ENCODE measurements at places on chromosomes 5 and 9.

DNA sequence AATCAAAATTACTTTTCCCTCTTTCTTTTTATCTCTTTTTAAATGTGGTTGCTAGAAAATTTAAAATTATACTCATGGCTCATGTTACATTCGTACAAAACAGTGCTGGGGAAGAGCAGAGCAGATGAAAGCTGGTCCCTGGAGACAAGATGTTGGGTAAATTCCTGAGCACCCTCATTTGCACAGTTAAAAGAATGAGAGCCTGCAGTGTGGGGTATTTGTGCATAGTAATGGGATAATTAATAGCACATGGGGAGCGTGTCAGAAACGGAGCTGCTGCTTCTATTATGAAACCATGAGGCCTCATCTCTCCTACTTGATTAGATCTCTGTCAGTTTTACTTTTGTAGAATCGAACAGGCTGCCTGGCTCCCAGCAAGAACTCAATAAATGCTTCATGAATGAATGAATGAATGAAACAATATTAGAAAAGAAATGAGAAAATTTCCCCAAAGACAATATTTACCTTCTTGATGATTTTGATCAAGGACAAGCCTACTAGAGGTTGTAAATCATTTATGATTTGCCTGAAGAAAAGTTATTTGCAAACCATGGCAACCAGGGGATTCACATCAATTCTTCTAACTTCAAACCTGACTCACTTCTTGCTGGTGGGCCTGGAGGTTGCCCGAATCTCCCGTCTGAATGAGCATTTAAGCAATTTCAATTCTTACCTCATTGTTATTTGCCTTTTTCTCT is 177.2 kb upstream of the TUT7 start:
- DNase-seq = no peak

DNA sequence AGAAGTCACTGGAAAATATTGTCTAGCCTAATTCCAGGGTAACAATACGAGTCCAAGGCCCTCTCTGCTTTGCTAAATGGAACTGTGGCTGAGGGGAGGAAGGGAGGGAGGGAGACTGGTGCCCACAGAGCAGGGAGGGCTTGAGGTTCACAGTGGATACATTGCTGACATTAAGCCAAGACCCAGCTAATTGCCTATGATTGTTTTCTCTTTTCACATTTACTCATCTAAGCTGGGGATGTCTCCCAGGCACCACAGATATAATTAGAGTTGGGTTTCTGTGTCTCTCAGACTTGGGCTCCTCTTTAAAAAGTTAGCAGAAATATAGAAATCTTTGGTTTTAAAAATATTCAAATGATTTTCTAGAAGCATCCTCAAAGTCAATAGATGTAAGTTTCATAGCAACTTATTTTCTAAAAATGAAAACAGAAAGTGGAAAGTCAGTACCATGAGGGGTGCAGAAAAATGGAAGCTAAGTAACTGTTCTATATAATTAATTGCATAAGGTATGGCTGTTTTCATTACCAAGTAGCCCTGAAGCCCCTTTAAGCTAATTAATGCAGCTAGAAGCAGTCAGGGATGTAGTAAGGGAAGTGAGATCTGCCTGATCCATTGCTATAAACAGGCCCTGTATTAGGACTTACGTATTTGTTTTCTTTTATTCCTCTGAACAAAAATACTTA is 259.8 kb downstream of the NDUFS4 start:
- no peak for DNase-seq

DNA sequence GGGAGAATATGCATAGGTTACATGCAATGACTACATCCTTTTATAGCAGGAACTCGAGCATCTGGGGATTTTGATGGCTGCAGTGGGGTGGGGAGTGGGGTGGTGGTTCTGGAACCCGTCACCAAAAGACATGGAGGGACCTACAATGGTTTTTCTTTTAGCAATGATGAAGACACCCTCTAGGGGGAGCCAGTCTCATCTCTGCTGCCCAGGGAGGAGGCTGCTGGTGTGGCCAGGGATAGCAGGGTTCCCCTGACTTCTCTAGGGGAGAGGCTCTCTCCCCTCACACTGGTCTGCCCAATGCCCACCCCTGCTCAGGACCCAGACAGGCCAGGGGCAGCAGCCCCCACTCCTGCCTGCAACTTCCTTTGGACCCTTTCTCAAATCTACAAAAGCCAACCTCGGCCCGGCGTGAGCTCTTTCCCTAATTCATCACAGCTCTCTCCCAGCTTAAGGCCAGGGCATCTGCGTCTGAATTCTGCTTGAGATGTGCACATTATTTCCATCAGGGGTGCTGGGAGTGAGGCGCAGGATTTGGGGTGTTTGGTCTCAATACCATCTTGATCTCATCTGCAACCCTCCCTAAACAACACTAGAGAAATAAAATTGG is 73.6 kb upstream of the RETREG1 start:
- no peak for DNase-seq

DNA sequence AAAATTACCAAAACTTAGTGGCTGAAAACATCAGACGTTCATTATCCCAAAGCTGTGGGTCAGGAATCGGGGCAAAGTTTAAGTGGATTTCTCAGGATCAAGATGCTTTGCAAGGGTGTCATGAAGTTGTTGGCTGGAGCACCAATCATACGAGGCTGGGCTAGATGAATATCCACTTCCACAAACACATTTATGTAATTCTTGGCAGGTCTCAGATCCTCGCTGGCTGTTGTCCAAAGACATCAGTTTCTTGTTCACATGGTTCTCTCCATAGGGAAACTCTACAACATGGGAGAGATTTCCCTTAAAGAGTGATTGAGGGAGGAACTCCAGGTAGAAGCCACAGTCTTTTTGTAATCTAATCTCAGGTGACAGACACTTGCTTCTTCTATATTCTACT is 20.2 kb upstream of the CCDC192 start:
- no peak for DNase-seq

DNA sequence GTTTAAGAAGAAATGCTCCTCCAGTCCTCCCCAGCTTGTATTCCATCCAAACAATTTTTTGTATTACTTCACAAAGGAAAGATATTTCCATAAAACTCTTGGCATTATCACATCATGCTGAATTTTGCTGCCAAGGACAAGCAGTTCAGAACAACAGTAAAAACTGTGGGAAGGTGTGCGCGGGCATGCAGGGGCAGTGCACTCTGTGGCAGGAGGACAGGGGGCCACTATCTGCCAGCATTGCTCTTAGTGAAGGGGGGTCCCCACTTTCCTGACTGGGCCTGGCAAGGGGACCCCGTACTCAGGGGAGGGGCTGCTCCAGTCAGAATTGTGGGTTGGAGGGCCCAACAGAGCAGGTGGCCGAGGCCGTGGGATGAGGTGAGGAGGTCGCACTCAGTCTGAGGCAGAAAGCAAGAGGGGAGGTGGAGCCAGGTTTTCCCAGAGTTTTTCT is 32.8 kb downstream of the ANGPTL2 start:
- no peak for DNase-seq
